ENCODE measurements at places on chromosomes 6 and 20.

GRCh38 chr6:78597966-78598365 is 269.4 kb upstream of the IRAK1BP1 start:
- DNase-seq, result no peak

DNA sequence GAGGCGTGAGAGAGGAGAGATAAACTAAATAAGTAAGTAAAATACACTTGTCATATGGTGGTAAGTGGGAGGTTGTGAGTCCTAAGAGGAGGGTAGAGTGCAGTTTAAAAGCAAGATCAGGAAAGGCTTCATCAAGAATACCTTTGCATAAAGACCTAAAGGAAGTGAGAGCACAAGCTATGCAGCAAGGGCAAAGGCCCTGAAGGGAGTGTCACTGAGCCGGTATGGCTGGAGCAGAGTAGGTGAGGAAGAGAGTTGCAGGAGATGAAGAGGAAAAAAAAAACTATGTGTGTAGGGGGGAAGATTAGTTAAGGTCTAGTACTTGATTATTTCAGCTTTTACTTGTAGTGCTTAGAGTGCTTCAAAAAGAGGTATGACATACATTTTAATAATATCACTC is 11.0 kb downstream of the DNAAF9 start:
- no peak for DNase-seq

DNA sequence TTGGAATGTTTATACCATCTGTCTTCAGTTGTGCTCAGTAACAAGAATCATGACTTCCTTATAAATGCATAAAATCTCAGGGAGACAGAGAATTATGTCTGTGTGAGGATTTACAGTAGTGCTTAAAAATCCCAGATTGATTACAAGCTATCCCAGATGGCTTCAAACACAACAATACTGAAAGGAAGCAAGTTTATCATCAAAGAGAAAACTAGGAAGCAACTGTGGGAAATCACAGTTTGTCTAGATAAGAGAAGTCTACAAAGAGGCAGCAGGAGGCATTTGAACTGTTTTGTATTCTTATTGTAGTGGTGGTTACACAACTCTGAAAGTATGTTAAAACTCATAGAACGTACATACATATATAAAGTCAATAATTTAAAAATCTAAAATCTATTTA is 104.4 kb upstream of the SALL4 start:
- no peak for DNase-seq

GRCh38 chr6:40735121-40735520 is 148.0 kb upstream of the LRFN2 start:
- DNase-seq, result no peak

DNA sequence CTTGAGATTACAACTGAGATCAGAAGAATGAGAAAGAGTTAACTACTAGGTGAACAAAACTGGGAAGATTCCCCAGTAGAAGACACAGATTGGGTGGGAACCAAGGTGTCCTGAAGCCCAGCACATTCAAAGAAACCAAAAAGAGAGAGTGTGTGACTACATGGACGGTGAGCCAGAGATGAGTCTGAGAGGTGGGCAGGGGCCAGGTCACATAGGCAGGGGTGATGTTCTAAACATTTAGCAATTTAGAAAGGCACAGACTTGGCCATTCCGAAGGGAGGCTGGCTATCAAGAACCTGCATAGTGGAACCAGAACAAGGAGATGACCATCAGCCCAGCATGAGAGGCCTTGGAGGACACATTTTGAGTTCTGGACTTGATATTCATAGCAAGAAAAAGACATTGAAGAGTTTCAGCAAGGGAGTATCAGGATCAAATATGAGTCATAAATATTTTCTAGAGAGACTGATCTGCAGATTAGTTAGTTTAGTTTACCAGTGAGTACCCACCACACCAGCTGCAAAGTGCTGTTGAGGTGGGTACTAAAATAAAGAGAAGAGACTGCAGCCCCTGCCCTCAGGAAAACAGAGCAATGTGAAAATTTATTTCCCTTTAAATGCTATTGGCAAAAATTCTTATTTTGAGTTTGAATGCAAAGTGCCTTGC is 340.5 kb upstream of the PRDM1 start:
- no peak for DNase-seq

- DNase-seq, result peak; percentile 90
Measured at GRCh38 chr6:156699017-156699421, 78.2 kb upstream of the ARID1B start.

- no peak for DNase-seq
Measured at GRCh38 chr6:156912431-156912830, 135.3 kb downstream of the ARID1B start.

- DNase-seq, result no peak
Measured at GRCh38 chr6:37783856-37784584, 35.5 kb upstream of the ZFAND3 start.

DNA sequence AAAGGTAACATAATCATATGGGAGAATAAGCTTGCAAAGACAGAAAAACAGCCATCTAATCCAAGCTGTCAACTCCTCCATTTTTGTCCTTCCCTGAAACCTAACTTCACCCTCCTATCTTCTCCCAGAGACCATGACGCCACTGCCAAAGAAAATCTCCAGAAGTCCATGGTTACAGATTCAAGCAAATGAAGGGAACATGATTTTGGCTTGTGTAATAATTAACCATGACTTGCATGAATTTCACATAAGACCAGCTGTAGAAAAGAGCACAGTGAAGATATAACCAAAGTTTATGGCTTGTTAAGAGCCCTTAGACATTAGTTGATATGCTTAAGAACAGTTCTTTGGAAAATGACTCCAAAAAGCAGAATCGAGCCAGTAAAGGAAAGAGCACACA is 342.1 kb upstream of the NRSN1 start:
- DNase-seq, result no peak

DNA sequence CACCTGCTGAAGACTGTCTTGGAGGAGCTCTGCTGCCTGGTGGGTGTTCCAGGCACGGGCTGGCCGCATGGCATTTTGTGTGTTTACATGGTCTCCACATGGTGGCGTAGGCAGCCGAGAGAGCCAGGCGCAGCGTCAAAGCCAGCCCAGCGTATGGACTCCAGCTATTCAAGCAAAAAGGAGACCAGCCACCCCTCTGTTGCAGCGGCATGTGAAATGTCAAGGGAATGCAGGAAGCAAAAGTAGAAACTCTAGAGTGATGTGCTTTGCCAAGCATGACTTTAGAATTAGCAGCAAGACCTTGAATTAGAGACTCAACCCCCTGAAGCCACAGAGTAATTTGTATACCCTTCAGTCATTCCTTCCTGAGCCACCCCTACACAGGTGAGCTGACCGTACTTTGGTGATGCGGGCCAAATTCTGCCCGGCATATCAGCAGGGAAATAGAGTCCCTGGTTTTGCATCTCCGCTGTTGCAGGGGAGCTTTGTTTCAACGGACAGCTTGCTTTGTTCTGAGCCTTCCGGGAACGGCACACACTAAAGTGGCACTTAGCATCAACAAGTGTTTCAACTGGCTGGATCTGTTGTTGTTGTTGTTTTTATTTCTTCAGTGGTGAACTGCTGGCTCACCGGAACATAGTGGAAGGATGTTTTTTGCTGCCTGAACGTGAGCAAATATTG is 48.5 kb downstream of the FNDC1 start:
- DNase-seq, result no peak

GRCh38 chr20:49045440-49046086 is 549 bp upstream of the CSE1L start:
- no peak for DNase-seq

DNA sequence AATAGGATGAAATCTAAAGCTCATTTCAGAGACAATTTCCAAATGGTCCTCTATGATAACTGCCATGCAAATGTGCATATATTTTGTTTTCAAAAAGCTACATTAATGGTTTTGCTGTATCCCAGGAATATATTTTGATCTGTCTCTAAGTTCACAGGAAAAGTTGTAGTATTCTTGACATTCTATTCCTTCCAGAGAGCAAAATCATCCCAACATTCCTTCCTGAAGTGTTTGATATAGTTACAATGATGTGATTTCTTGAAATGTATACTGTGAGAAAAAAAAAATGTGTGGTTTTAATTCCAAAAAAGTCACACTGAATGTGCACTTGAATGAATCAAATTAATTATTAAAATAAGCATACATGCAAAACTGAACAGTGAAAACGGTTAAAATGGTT is 996.0 kb upstream of the CITED2 start:
- no peak for DNase-seq

- no peak for DNase-seq
Measured at GRCh38 chr20:25310921-25311728, 63.2 kb downstream of the PYGB start.

DNA sequence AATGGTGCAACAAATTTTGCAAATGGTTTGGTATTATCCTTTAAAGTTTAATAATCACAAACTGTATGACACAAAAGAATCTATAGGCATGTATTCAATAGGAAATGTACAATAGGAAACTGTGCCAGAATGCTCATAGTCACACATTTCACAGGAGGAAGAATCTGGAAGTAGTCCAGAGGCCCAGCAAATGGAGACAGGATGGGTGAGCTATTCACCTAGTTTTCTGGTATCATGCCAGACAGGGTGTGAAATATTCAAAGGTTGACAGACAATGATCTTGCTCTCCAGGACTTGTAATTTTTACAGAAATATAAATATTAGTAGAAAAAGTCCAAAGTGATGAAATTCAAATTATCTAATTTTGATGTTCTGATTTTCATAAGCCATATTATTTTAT is 520.1 kb upstream of the IMPG1 start:
- peak; percentile 79 for DNase-seq

GRCh38 chr6:31070711-31071197 is 41.6 kb downstream of the C6orf15 start:
- peak; percentile 76 for DNase-seq

- DNase-seq, result peak; percentile 88
Measured at GRCh38 chr6:30942338-30943060, 1.7 kb downstream of the MUCL3 start.

DNA sequence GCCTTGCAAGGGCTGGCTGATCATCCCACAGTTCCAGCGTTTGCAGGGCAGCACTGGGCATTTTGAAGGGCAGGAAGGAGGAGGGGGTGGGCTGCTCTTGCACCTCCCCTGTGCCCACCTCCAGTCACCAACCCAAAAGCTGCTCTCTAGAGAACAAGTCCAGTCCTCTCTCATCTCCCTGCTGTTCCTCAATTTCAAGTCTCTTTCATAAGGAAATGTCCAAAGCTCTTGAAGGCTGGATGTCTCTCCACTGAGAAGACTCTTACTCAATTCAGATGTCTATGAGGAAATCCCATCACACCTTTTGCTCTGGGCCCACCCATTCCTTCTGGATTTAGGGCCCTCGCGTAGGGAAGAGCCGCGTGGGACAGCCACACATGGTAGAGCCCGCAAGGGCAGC is 31.7 kb downstream of the WRNIP1 start:
- no peak for DNase-seq

DNA sequence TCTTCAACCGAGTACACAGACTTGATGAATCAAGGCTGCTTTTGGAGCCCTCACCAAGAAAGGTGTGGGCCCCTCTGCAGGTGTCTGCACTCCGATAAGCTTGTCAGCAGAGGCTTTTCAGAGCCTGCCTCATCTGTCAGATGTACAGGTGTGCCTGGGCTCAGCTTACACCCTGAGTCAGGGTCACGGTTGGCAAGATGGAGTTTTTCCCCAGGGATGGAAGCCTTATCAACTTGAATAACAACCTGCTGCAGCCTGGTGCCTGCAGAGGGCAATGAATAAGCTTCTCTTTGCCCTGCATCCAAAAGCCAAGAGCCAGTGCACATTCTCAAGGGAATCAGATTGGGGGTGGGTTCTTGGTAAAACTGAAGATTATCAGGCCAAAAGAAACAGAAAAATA is 427.1 kb downstream of the CD83 start:
- DNase-seq, result no peak

GRCh38 chr6:101597693-101598092 is 204.2 kb downstream of the GRIK2 start:
- DNase-seq, result peak; percentile 58

DNA sequence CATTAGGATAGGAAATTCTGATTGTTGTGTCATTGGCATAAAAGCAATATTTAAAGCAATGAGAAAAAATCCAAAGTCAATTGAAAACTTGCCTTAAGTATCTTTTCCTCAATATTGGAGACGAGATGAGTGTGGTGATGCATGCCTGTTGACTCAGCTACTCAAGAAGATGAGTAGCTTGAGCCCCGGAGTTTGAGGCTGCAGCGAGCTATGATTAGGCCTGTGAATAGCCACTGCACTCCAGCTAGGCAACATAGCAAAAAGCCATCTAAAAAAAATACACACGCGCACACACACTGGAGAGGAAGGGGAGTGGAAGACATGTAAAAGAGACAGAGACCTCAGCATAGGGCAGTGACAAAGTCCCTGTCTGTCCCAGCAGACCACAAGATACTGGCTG is 9.7 kb upstream of the MARCKS start:
- DNase-seq, result no peak

GRCh38 chr6:41509580-41509979 is 36.6 kb upstream of the FOXP4 start:
- DNase-seq, result no peak

DNA sequence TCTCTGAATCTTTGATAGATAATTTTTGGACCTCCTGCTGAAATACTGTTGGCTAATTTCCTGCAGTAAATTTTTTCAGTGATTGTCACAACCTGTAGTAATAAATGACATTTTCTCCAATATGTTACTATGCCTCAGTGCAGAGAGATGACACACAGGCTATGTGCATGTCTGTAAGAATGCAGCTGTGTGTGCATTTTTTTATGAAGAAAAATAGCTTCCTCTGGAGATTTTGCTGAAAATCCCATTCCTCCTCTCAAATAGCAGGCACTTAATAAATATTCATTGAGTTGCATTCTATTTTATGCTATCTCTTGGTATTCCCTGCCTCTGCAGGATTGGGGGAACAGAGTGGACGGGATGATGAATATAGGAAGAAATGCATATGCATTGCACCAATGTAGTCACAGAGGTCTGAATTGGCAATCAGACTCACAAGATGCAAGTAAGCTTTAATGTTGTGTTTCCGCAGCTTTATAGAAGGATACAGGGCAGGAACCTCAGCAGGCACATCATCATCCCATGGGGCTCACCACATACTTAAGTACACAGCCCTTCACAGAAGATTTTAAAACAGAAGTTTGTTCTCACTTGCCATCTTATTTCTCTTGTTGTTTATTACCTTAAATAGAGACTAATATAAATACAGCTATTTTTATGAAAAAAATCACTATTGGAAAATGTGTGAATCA is 474.7 kb downstream of the EPM2A start:
- no peak for DNase-seq

GRCh38 chr6:142932889-142933288 is 12.1 kb downstream of the HIVEP2 start:
- no peak for DNase-seq

DNA sequence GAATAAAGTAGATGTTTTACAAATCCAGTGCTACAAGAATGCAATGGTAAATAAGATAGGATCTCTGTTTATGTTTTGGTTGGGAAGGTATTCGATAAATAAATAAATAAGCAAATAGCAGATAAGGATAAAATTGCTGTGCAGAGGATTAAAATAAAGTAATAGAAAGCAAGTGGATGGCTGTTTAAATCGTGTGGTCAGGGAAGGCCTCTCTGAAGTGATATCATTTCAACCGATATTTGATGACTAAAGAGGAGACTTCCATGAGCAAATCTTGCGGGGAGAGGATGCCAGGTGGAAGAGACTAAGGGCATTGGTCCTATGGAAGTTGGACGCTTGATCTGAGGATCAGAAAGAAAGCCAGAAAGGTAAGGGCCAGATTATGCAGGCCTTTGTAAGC is 92.0 kb upstream of the CCN2 start:
- no peak for DNase-seq
